ENCODE measurements at places on chromosomes 11 and 22.
A peak's percentile ranks its signal among the peaks of the same experiment; 100 is the strongest.

- DNase-seq = no peak
These were observed 10.7 kb downstream of the TAB1 start for GRCh38 chr22:39410264-39410663.

DNA sequence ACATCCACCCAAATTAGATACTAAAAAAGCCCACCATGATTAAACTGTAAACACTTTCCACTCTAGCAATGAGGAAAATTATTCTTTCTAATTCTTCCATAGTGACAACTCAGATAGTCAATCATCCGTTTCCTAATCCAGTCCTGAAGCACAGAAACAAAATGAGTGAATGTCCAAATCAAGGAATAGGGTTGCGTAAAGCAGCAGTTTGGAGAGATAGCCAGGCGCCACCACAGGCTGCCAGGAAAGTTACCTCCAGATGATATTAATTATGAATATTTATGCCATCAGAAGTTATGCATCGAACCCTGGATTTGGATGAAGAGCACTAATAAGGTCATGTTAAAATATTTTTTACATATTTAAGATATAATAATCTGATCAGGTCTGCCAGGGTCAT, 63.2 kb downstream of the ETS1 start:
- no peak for DNase-seq

GRCh38 chr11:125073616-125074483, 10.7 kb downstream of the SLC37A2 start:
- no peak for DNase-seq

- no peak for DNase-seq
These were observed 3.1 kb downstream of the GRIK4 start for GRCh38 chr11:120514541-120515121.

DNA sequence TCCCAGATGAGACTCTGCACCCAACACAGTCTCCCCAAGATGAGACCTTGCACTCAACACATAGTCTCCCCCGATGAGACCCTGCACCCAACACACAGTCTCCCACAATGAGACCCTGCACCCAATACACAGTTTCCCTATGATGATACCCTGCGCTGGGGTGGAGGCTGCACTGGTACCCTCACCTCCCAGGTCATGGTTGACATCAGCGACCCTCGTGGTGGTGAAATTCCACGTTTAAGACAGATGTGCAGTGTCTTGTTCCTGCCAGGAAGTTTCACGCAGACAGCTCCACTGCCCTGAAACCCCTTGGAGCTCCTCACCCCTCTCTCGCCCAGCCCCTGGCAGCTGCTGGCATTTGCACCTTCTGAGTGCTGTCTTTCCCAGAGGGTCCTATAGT, 9.5 kb downstream of the MUC5AC start:
- no peak for DNase-seq

DNA sequence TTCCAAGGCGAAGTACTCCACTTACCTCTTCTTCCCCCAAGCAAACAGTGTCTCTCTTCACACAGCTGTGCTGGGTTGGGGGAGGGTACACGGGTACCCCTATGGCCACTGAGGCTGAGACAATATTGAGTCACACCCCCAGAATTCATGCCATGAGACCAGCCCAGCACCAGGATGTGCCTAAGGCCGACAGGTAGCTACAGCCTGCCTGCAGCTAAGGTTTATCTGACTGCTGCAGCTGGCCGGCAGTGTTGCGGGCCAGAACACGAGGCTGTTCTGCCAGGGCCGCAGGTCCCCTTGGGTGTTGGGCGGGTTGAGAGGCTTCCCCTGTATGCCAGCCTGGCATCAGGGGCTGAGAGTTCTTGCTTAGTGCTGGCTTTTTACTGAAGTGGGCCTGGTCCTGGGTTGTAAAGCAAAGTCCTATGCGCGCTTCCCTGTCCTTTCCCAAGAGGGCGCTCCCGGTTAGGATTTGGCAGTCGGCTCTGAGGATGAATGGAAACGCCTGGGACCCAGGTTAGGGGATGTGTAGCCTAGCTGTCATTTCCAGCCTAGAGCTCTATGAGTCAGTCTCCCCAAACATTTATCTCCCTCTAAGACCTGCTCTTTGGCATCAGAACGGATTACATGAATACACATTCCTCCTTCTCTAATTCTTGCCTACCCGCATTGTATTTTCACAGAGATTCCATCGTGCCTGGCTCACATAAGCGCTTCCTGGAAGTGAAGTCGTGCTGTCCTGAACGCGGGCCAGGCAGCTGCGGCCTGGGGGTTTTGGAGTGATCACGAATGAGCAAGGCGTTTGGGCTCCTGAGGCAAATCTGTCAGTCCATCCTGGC, 7.1 kb downstream of the USP18 start:
- peak; percentile 83 for DNase-seq

GRCh38 chr11:76524919-76525318, 80.1 kb downstream of the EMSY start:
- peak; percentile 42 for DNase-seq

DNA sequence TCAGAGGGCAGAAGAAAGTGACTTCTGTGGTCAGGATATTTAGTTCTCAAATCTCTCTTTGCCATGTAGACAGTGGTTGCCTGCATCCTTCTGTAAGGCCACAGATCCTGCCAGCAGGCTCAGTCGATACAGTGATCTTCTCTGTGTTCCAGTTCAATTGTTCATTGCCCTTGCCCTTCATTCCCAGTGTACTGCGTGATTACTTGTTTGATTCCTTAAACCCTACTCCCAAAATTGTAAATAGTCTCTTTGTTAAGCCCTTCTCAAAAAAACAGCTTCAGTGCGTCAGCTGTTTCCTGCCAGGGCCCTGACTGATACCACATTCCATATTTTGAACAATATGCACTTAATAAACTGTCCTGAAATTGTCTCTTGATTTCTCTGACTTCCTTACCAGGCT, 9.3 kb upstream of the TYR start:
- no peak for DNase-seq

DNA sequence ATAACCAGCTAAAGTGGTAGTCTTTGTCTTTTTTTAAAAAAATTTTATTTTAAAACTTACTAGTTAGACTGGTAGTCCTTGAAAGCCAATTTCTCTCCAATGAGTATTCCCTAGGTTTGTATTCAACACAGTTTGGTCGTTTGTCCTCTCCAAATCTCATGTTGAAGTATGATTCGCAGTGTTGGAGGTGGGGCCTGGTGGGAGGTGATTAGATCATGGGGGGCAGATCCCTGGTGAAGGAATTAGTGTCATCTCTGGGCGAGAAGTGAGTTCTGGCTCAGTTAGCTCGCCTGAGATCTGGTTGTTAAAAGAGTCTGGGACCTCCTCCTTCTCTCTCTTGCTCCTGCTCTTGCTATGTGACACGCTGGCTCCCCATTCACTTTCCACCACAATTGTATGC, 18.0 kb downstream of the FLI1 start:
- no peak for DNase-seq
